ENCODE measurements at places on chromosomes 4 and X.

GRCh38 chr4:38150766-38151165 is 190.6 kb downstream of the PTTG2 start:
- no peak for DNase-seq

- no peak for DNase-seq
Measured at GRCh38 chr4:159367781-159368080, 264.9 kb downstream of the RAPGEF2 start.

GRCh38 chr4:4658052-4658451 is 116.2 kb upstream of the STX18 start:
- DNase-seq, result no peak

- no peak for DNase-seq
Measured at GRCh38 chrX:40281336-40282005, 183.7 kb upstream of the BCOR start.

DNA sequence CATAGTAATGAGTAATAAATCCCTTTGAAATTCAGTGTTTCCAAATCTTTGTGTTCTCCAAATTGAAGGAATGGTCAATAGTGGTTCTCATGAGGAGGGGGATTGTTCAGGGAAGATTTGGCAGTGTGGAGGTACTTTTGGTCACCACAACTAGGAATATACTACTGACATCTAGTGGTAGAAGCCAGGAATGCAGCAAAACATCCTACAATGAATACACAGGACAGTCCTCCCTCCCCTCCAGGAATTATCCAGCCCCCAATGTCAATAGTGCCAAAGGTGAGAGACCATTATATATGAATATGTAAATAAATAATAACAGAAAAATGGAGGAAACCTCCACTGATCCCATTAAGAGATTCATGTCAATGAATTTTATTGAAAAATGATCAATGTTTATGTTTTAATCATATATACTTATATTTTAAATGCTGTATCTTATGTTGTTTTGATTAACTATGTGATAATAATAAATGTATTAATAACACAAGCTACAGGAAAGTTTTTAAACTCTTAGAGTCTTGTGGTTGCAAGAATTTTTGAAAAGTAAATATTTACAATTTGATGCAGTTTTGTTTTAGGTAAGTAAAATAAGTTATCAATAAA is 14.4 kb upstream of the FAM9A start:
- DNase-seq, result no peak

DNA sequence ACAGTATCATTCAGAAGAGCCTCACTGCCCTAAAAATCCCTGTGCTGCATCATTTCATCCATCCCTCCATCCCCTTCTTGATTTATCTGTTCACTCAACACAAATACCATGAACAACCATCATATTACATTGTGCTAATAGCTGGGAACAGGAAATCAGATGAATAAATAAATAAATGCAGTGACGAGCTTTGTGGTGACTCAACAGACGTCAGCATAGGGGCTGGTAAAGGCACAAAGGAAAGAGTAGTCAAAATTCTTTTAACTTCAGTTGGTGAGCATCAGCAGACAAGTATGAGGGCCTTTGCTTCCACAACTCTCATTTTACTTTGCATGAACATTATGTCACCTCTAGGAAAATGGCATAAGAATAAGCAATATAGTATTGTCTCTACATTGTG is 65.5 kb downstream of the EDNRA start:
- DNase-seq, result no peak

GRCh38 chr4:159013692-159014091 is 89.2 kb upstream of the RAPGEF2 start:
- no peak for DNase-seq

- no peak for DNase-seq
Measured at GRCh38 chr4:90207887-90208454, 80.8 kb downstream of the CCSER1 start.

DNA sequence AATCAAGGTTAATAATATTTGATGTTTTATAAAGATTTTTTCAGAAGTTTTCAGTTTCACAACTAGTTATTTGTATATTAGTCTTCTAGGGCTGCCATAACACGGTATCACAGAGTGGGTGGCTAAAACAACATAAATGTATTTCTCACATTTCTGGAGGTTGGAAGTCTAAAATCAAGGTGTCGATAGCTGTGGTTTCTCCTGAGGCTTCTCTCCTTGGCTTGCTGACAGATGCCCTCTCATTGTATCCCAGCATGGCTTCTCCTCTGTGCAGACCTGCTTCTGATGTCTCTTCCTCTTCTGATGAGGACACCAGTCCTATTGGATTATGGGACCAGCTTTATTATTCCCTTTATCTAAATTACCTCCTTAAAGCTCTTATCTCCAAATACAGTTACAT is 1456.6 kb downstream of the STIM2 start:
- DNase-seq, result no peak

GRCh38 chrX:24264383-24264782 is 49.5 kb downstream of the SUPT20HL2 start:
- no peak for DNase-seq

DNA sequence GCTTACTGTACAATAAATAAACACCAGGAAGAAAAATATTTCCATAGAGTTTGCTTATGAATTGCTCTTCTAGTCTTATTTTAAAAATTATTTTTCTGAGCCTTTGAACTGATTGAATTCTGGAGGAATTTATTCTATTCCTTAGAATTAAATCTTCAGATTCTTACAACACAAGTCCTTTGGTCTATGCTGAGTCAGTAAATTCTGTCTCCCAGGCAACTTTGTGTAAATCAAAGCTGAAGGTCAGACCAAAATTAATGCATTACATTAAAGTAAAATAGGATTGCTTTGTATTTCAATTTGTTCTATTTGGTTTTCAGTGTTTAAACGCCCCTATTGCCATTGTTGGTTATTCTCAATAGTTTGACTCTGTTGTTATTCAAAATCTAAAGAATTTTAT is 26.8 kb upstream of the STPG2 start:
- DNase-seq, result no peak

GRCh38 chr4:170589597-170590191 is 499.9 kb upstream of the AADAT start:
- no peak for DNase-seq

- no peak for DNase-seq
Measured at GRCh38 chr4:80075995-80076675, 3.1 kb upstream of the ANTXR2 start.

DNA sequence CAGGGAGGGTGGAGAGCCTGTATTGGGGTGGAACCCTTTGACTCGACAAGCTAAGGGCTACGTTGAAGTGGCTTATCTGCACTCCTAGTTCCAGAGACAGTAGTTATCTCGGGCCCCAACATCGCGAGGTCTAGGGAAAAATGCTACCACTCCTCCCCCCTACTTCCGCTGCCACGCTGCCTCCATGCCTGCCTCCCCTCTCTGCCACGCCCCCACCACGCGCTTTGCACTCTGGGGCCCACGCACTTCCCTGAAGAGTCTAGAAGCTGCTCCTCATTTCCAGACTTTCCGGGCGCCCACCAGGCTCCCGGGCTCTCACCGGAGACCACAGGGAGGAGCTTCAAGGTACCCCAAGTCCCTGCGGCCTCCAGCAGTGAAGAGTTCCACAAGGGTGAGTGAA is at the start of gene PASD1:
PASD1 (plus strand) TSS at position 227 of the 400 bp plus-strand sequence. CDS start 37,879 bp downstream, outside the sequence.
- DNase-seq, result no peak

DNA sequence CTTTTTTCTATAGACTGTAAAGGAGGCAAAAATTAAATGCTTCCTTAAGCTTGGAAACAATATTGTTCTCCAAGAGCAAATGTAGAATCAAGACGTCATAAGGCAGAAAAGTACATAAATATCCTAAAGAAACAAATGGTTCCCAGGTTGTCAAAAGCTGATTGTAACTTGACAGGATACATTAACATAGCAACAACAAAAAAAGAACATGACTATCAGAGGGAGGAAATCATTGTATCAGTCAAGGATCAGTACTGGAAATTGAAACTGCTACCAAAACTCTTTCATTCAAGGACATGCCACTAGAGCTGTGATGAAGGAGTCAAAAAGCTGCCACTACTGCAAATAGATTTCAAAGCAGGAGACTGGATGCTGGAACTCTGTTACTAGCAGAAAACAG is 168.3 kb downstream of the BTC start:
- no peak for DNase-seq

- DNase-seq, result no peak
Measured at GRCh38 chr4:167885071-167885470, 207.3 kb upstream of the ANXA10 start.

All from C1 segment of cervical spinal cord (tissue), 14 donors.